ENCODE measurements at places on chromosomes 12 and 14. TPM values are rescaled to one million over a fixed set of nuclear protein-coding genes. Genes with fewer than 3 reads are reported as not detected.

The CABP1 gene
- total RNA-seq, result not detected

The FGF23 gene
- total RNA-seq, result not detected

The TSPAN19 gene
- total RNA-seq, result not detected

The LRP6 gene
- 8.7 TPM for total RNA-seq

The SERPINA4 gene
- not detected for total RNA-seq

The C12orf54 gene
- total RNA-seq, result not detected

The PIP4P1 gene
- 72.8 TPM for total RNA-seq

The SDSL gene
- total RNA-seq, result 0.19 TPM

The PAX9 gene
- not detected for total RNA-seq

The SLC5A8 gene
- total RNA-seq, result not detected

The ASIC1 gene
- 5.1 TPM for total RNA-seq

The AKAP3 gene
- total RNA-seq, result 7.9 TPM

The DYNLL1 gene
- total RNA-seq, result 76.4 TPM

DNA sequence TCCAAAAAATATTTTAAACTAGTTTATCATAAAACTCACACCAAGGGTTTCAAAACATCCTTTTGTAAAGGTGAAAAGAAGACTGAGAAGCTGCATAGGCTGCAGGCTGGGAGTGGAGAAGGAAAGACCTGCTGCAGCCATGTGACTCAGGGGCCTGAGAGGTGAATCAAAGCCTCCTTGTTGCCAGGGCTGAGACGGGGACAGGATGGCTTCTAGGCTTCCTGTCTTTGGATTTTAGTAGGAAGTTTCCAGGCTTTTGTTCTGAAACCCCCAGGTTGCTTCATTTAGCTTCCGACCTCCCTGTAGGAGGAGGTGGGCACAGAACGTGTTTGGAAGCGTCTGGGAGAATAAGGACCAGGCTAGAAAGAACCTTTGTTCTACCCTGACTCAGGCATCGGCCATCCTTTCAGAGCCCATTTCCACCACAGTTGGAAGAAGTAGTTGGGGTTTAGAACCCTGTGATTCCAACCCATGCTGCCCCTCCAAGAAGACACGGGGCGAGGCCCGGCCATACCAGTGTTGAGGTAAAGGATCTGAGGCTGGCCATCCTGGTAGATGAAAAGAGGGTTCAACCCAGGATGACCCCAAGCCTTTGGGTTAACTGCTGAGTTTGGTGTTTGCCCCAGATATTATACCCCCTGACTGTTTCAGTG, 122.4 kb downstream of the SLC25A47 start:
- no peak for DNase-seq

DNA sequence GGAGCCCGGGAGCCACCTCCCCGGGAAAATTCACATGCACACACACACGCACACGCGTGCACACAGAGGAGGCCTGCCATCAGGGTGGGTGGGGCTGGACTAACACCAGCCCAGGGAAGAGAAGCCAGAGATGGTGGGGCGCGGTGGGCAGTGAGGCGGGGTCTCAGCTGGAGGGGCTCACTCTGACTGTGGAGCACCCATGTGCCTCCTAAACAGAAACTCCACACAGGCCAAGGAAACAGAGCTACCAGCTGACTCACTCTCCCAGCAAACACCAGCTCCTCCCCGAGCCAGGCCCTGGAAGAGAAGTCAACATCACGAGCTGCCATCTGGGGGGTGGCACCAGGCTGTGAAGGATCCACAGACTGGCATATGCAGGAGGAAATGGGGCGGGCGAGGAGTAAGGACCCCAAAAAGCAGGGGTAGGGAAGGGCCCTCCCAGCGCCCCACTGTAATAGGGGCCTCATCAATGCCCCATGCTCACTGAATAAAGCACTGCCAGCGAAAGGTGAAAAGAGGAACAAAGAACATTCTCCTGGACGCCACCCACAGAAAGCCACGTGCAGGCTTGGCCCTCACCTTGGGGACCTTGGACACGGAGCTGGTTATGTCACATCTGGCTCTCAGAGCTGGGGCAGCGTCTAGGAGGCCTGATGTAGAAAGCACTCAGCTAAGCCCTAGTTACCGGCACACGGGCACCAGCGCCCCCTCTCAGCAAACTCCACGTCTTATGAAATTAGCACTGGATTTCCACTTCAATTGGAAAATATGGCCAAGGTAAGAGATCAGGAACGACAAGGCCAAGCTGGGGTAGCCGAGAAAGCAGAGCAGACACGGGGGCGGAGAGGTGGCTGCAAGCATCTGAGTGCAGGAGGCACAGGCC, 8.4 kb upstream of the INF2 start:
- no peak for DNase-seq

DNA sequence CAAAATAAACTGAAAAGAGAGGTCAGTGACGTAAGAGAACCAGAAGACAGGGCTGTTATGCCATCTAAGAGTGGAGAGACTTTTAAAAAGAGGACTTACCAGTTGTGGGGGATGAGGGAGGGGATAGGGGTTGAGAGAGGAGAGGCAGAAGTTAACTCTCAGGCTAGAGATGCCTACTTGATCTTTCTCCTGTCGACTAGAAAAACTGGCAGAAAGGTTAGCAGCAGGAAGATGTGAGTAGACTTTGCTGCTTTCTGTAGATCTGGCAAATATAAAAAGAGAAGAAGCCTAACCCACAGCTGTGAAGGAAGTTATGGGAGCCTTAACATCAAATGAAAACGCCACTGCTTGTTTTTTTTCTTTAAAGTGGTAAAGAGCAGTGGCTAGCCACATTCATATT, 10.7 kb downstream of the CREBL2 start:
- no peak for DNase-seq

DNA sequence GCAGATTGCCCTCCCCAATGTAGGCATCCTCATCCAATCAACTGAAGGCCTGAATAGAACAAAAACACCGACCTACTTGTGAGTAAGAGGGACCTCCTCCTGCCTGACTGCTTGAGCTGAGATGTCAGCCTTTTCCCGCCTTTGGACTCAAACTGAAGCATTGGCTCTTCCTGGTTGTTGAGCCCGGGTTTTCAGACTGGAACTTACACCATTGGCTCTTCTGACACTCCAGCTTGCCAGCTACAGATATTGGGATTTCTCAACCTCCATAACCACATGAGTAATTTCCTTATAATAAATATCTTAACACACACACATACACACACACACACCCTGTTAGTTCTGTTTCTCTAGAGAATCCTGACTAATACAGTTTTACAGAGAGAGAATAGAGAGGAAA, 173.4 kb upstream of the NTF3 start:
- no peak for DNase-seq

DNA sequence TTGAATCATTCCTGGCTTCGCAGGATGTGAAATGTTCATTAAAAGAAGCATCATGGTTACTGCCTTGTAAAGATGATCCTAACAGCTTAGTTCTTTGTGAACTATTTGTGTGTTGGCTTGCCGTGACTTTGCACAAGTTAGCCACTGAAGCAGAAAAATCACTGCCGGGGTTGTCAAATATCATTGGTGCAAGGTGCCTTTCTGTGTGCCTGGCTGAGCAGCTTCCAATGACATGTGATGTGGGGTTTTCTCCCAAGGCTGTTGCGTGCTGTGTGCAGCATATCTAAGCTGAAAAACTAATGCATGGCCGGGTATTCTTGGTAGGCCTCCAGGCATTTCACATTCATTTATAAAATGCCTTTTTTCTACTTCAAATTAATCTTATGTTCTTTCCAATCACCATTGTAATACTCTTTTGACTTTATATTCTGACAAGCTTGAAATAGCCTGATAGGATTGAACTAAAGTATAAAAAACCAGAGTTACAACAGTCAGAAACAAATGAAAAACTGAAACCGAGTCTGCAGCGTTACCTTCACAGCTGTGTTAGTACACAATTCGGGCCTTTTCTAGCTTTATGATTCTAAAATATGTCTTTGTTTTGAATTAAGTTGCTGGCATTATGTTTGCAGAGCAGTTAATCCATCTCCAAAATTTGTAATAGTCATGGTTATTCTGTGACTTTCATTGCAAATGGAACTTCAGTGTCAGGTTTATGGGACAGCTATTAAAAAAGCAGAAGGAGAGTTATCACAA, 222.1 kb downstream of the SYT1 start:
- DNase-seq, result no peak

DNA sequence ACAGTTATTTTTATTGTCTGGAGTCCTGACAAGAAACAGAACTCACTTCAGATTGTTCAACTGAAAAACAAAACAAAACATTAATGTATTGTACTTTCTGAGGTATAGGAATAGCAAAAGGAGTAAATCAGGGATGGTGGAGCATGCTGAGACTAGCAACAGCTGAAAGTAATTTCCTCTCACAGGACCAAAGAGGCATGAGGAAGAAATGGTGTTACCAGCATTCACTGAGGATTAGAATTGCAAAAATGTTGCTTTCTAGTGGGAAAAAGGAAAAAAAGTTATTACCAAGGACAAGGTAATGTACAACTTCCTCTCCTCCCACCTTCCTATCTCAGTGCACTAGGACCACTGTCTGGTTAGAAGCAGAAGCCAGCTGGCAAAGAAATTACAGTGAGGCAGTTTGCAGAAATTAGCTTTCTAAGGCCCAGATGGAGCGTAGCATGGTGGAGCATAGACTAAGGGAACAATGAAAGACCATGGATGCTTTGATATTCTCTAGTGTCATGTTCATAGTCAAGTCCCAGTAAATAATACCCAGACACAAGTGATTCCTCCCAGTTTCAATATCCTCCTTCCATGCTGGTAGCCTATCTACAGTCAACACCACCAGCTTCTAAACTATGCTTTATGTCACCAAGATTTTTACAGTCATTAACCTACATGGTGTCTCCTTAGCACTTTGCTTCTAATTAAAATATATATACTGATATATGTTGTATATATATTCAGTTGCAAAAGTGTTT, 133.7 kb upstream of the DCN start:
- no peak for DNase-seq

DNA sequence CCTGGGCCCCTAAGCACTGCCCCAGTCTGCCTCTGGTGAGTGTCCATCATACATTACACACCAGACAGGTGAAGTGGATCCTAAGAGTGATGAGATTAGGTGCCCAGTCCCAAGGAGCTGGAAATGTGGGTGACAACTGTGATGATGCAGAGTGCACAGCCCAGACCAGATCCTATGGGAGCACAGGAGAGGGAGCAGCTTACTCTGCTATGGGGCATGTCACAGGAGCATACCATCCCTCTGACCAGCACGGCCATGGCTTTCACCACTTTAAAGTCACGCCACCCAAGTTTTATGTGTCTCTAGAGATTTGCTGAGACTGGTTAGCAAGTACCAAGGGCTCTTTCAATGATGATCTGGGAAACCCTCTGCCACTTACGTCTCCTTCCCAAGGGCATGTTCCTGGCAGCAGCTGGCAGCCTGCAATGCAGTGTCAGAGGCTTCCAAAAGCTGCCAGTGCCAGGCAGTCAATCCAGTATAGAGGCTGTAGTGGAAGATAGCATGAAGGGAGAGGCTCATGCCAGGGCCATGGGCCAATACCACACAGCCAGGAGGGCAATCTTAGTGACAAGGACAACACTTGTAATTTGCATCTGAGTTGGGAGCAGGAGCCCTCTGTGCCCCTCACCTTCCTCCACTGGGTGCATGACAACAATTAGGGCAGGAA, 40.2 kb downstream of the STAB2 start:
- DNase-seq, result no peak

GRCh38 chr12:111443086-111443485, 37.4 kb downstream of the SH2B3 start:
- DNase-seq, result no peak

- DNase-seq, result no peak
Observed at GRCh38 chr12:24861766-24862540, 86.9 kb downstream of the BCAT1 start.

- no peak for DNase-seq
Observed at GRCh38 chr14:90530523-90530922, 133.7 kb downstream of the CALM1 start.

DNA sequence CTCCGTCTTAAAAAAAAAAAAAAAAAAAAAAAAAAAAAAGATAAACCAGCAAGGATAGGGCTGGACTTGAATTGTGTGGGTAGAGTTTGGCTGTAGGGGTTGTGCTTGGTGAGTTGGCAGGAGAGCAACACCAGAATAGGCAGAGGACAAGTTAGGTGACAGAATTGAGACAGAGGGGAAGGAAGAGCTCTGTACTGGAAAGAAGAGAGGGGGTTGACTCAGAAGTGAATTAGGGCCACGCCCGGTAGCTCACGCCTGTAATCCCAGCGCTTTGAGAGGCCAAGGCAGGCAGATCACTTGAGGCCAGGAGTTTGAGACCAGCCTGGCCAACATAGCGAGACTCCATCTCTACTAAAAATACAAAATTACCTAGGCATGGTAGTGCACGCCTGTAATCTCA, 6.1 kb upstream of the TMEM30B start:
- no peak for DNase-seq

GRCh38 chr14:44027397-44027796, 479.7 kb downstream of the FSCB start:
- DNase-seq, result no peak

DNA sequence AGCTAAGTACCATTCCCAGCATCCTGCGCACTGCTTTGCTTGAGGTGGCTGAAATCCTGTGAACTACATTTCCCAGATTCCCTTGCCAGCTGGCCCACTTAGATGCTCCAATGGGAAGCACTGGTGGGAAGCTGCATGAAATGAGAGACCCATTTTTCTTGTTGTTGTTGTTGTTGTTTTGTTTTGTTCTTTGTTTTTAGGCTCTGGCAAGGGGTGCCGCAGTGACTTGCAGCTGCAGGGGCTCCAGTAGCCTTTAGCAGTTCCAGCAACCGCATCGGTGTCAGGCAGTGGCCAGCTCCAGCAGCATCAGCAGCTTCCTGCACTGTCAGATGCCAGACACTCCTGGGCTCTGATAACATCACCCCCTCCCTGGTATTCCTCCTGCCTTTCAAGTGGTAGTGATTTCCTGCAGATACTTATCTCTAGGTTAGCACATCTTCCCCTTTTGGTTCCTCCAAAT, 8.8 kb upstream of the EGLN3 start:
- no peak for DNase-seq

GRCh38 chr14:27392153-27392552, 794.3 kb upstream of the NOVA1 start:
- DNase-seq, result no peak

- no peak for DNase-seq
Observed at GRCh38 chr14:97022741-97023140, 225.6 kb downstream of the VRK1 start.

- DNase-seq, result no peak
Observed at GRCh38 chr14:54087376-54087775, 130.8 kb upstream of the BMP4 start.

DNA sequence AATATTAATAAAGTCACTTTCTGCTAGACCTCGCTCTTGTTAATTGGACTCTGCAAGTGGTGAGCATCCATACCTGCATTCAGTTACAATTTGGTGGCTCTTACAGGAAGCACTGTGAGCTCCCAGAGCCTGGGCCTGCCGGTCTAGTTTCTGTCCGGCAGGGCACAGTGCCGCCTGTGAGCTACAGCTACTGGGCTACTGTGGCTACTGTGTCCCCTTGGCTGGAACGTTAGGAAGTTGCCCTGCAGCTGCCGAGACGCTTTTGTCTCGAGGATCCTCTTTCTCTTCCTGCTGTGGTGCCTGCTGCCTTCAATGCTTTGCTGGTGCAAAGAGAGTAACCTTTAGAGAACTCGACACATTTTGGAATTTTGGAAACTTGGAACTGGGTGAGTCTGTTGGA, 44.6 kb upstream of the PTGDR start:
- DNase-seq, result no peak

- DNase-seq, result no peak
Observed at GRCh38 chr12:25592725-25593495, 39.8 kb upstream of the LMNTD1 start.

GRCh38 chr14:102481791-102482238, 27.8 kb downstream of the ANKRD9 start:
- no peak for DNase-seq

- no peak for DNase-seq
Observed at GRCh38 chr12:53758730-53759103, 6.9 kb upstream of the CISTR start.

GRCh38 chr14:105408592-105408991, 10.3 kb downstream of the TEX22 start:
- no peak for DNase-seq

GRCh38 chr12:118816296-118816695, 165.0 kb upstream of the SRRM4 start:
- no peak for DNase-seq
